ENCODE measurements at places on chromosomes 11 and 22.
A peak's percentile ranks its signal among the peaks of the same experiment; 100 is the strongest.

DNA sequence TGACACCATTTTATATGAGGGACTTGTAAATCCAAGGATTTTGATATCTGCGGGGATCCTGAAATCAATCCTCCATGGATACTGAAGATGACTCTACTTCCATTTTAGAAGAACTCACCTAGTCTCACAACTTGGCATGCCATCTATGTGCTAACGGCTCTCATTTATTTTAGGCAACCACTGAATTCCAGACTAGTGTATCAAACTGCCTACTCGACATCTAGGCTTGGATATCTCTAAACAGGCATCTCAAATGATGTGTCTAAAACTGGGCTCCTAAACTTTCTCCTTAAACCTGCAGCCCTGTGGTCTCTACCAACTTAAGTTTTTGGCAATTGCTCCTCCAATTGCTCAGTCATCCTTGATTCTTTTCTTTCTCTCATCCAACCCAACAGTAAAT is 31.2 kb upstream of the CLNS1A start:
- DNase-seq: no peak

- no peak for DNase-seq
Measured at GRCh38 chr11:5938603-5938965, 3.5 kb upstream of the OR56A3 start.

GRCh38 chr22:26800858-26801257 is 143.5 kb downstream of the MIAT start:
- no peak for DNase-seq

- DNase-seq: no peak
Measured at GRCh38 chr11:105466582-105467228, 143.2 kb upstream of the GRIA4 start.

- no peak for DNase-seq
Measured at GRCh38 chr11:70895366-70895670, 357.1 kb downstream of the SHANK2 start.

- peak; percentile 71 for DNase-seq
Measured at GRCh38 chr11:64001484-64002420, 15.5 kb downstream of the OTUB1 start.

DNA sequence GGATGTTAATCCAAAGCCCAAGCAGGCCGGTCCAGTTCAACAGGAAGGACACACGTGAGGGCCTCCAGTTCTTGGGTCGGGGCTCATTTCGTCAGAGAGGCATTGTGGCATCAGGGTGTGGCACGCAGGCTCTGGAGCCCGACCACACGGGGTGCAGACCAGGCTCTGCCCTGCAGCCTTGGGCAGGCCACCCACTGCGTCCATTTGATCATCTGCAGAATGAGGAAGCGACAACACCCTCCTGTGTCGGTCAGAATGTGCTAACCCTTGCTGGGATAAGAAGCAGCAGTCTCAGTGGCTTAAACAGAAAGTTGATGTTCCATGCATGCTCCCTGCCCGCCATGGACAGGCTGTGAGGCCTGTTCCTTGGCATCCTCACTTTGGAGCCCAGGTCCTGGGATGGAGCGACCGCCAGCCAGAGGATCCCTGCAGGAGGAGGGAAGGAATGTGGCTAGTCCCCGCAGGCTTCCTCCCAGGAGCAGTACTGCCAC is 10.8 kb downstream of the RIBC2 start:
- no peak for DNase-seq

DNA sequence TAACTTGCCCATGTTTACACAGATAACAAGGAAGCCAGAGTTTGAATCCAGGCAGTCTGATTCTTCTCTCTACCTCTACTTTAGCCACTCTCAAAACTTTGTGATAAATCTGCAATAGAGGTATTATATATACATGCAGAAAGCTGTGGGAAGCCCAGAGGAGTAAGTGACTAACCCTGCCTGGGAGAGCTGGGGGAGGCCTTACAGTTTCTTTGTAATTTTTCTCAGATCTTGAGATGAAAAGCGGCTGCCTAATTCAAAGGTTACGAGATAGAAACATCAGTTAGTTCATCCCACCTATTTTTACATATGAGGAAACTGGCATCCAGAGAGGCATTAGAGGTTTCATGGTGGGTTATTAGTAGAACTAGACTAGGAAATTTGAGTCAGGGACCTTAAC is 4.9 kb downstream of the STIM1 start:
- DNase-seq: no peak

DNA sequence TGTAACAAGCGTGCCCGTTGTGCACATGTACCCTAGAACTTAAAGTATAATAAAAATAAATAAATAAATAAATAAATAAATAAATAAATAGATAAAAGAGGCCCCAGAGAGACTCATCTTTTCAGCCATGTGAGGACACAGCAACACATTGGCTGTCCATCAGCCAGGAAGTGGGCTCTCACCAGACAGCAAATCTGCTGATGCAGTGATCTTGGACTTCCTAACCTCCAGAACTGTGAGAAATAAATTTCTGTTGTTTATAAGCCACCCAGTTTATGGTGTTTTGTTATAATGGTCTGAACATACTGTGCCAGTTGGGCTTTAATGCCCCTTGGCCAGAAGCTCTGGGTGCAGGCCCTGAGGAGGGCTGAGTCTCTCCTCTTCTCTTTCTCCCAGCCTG is 42.2 kb upstream of the CD44 start:
- DNase-seq: no peak

DNA sequence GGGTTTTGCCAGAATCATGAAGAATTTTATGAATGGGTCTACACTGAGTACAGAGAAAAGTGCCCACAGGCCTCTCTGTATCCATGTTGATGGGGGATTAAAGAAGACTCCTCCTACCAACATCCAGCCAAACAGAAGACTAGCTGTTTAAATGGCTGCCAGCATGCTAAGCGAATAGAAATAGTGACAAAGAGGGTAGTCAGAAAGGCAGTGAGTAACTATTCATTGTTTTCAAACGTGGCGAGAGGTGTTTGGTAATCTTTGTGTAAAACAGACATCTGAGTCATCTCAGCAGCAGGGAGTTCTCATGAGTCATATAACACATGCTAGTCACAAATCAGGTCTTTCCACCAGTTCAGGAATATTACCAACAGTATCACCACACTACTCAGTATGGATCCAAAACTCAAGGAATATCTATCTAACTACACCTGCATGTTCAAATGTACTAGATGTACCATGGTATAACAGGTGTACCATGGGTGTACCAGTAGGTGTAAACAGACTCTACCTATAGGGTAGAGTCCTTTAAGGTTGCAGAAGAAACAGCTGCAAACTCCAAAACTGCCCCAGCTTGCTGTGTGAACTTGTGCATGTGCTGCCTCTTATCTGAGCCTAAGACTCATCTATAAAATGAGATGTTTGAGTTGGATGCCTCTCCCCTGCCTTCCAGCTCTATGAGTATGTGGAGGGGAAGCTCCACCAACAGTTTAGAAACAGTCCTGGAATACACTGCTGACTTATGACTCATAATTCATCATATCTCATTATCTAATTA is 82.0 kb downstream of the SLC1A2 start:
- DNase-seq: no peak

DNA sequence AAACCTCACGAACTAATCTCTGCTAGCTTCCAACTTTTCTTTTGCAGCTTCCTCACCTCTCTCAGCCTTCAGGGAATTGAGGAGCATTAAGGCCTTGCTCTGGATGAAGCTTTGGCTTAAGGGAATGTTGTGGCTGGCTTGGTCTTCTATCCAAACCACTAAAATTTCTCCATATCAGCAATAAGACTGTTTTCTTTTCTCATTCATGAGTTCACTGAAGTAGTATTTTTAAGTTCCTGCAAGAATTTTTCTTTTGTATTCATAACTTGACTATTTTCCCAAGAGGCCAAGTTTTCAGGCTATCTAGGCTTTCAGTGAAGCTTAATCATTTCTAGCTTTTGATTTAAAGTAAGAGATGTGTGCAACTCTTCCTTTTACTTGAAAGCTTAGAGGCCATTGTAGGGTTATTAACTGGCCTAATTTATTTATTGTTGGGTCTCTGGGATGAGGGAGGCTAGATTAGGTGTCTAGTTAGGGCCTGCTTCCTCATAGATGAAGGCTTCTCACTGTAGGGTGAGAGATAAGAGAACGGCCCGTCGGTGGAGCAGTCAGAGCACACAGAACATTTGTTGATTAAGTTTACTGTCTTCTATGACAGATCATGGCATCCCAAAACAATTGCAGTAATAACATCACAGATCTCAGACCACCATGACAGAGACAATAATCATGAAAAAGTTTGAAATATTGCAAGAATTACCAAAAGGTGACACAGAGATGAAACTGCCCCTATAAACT is 33.2 kb downstream of the CSF2RB start:
- peak; percentile 31 for DNase-seq

- no peak for DNase-seq
Measured at GRCh38 chr11:83725269-83725560, 439.0 kb upstream of the CCDC90B start.

GRCh38 chr11:8720868-8721608 is 38.4 kb downstream of the RPL27A start:
- no peak for DNase-seq

DNA sequence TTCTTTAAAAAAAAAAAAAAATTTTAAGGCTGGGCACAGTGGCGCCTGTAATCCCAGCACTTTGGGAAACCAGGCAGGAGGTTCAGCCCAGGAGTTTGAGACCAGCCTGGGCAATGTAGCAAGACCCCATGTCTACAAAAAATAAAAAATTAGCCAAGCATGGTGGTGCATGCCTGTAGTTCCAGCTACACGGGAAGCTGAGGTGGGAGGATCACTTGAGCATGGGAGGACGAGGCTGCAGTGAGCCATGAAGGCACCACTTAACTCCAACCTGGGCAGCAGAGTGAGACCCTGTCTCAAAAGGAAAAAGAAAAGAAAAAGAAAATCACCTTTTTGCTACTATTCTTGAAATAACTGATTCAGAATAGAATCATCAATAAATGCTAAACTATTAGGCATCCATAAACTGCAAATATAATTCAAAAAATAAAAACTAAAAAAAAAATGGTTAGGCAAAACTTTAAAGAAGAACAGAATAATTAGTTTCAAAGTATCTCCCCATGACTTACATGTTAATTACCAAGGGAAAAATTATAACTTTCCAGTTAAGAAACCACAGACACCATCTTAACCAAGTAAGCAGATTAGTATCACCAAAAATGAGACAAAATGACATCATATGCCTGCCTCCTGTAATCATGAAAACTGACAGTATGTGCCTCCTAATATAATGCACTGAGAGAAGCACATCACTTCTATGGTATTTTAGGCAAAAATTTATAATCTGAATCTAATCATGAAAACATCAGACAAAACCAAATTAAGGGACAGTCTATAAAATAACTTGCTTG is 63.6 kb downstream of the DENND5A start:
- no peak for DNase-seq

DNA sequence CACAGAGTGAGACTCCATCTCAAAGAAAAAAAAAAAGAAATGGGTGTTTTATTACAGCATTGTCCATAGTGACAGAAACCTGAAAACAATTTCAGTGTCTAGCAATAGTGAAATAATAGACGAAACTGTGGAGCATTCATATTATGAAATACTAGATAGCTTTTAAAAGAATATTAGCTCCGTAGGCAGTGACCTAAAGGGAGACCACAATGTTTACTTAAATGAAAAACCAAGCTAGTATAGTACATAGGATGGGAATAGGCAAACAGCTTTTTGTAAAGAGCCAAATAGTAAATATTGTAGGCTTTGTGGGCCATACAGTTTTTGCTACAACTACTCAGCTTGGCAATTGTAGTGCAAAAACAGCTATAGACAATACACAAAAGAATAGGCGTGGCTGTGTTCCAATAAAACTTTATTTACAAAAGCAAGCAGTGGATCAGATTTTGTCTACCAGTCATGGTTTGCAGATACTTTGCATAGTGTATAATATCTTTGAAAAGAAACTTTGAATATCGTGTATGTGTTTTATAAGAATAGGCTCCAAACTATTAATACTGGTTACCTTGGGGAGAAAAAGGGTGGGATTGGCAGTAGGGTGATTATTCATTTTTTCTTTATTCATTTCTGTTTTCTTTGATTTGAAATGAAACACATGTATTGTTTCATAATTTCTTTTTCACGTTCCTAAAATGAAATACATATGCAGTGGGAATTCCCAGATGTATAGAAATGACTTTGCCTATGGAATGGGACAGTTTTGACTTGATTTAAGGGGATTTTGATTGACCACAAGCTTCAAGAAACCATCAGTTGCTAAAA is 50.7 kb downstream of the PRR5L start:
- no peak for DNase-seq

DNA sequence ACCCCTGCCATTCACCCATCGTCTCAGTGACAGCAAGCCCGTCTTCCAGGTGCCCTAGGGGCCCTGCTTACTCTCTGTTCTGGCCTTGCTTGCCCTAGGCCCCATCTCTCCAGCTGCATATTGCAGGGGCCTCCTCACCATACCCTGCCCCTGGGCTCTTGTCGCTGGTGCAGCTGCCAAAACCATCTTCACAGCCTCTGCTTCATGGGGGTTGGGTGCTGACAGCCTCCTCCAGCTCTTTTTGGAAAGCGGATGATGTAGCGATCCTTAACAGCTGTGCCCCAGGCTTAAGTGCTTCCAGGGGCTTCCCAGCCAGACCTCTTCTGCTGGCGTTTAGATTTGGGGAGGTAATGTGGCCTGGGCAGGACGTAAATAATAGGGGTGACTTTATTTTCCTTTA is 61.2 kb upstream of the SUSD2 start:
- DNase-seq: no peak

DNA sequence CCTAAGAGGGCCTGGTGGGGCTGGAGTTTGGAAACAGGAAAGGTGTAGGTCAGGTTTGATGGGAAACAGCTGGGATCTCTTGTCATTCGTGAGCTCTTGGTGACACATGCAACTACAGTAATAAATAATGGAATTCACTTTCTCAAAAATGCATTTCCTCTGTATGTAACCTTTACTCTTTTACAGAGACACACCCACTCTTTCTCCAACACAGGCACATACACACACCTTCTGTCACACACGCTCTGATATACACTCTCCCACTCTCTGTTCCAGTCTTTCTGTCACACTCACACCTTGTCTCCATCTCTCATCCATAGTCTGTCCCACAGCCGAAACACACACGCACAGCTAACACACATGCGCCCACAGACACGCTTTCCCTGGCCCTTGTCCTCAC is 6.6 kb upstream of the C22orf42 start:
- DNase-seq: no peak
